Fibroblast of lung (primary cell): ENCODE measurements at places on chromosomes 11 and 22. TPM values are rescaled to one million over a fixed set of nuclear protein-coding genes. Genes with fewer than 3 reads are reported as not detected.

TBCEL gene
- 21.1 and 27.7 TPM in 2 replicates for total RNA-seq

- no peaks in the 10 kb centered on the region for H3K4me1 ChIP-seq
- H3K27me3 ChIP-seq = no peaks in the 10 kb centered on the region
- no peak for DNase-seq
- no peak overlapping the region for H3K27ac ChIP-seq
Measured at GRCh38 chr22:33443683-33444082, 385.5 kb upstream of the SYN3 start.

- DNase-seq = no peak
- no peak overlapping the region for H3K4me3 ChIP-seq
- H3K36me3 ChIP-seq = no peaks in the 10 kb centered on the region
- no peaks in the 10 kb centered on the region for H3K4me1 ChIP-seq
- no peak overlapping the region for H3K27ac ChIP-seq
Measured at GRCh38 chr11:95500466-95500865, 269.5 kb upstream of the SESN3 start.

DNA sequence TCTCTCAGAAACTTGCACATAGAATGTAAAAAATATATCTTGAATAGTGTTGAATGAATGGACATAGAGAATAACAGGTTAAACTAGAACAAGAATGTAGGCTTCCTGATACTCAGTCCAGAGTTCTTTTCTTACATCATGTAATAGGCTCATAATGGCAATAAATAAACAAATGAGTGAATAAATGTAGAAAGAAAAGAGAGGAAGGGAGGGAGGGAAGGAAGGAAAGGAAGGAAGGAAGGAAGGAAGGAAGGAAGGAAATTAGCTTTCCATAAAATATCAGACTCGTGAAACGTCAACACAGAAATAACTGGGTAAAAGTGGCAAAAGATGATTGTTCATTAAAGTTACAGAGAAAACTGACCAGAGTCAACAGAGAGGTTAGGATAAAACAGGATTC is 2001.0 kb downstream of the LRRC4C start:
- no peak overlapping the region for H3K27ac ChIP-seq
- no peak overlapping the region for H3K4me3 ChIP-seq
- no peaks in the 10 kb centered on the region for H3K27me3 ChIP-seq
- DNase-seq = no peak
- no peaks in the 10 kb centered on the region for H3K4me1 ChIP-seq

VPREB1 gene
- not detected in 2 replicates for total RNA-seq

DNA sequence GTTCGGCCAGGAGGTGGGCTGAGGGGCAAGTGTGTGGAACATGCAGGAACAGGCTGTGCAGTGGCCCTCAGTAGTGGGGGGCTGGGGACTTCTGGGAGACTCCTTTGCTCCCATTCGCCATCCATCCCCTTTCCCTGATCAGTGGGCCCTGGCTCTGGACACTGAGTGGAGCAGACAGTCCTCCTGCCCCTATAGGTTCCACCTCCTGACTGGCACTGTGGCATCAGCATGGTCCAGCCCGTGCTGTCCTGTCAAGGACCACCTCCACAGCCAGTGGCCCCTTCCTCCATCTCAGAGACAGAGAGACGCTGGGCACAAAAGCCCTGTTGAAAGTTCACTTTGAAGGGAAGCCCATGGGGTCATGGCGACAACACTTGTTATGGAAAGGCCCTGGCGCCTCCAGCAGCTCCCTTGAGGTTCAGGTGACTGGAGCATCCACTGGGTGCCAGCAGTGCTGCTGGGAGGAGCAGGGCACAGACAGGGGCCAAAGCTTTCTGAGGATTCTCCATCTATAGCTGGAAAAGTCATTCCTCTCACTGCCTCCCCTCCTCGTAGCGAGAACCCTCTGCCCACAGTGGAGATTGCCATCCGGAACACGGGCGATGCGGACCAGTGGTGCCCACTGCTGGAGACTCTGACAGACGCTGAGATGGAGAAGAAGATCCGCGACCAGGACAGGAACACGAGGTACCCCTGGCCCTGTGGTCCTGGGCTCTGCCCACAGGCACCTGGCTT is 5.6 kb downstream of the DERL3 start:
- peaks cover 22% of the 10 kb centered on the region for H3K36me3 ChIP-seq
- no peaks in the 10 kb centered on the region for H3K27me3 ChIP-seq
- no peak for DNase-seq
- H3K27ac ChIP-seq = no peak overlapping the region

DNA sequence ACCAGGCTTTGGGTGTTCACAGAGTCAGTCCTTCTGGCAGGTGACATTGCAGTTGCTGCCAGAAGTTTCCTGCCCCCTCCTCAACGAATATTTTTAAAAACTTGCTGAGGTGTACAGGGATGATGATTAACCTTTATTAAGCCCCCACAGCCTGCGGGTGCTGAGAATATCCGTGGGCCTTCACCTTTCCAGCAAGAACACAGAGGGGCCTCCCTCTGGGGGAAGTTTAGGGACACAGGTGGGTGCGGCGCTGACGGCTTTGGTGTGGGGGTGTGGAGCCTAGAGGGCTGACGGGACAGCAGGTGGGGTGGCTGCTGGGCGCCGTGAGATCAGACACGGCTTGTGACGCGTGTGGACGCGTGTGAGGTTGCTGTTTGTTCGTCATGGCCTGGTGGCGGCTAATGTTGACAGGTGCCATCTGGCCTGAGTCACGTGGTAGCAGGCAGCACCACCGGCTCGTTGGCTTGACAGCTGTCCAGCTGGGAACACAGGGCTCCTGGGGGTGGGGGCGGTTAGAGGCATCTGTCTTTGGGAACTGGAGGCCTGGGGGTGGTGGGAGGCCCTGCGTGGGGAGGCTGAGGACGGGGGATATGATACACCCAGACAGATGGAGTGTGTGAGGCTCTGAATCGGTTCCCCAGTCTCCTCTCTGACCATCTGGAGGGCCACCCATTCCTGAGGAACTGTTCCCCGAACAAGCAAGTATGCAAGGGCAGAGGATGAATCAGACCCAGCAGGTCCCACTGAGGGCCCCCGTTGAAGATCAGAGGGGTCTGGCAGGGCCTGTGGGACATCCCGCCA is 12.5 kb upstream of the LRRC10B start:
- no peak for DNase-seq
- no peaks in the 10 kb centered on the region for H3K36me3 ChIP-seq
- no peak overlapping the region for H3K27ac ChIP-seq
- H3K27me3 ChIP-seq = peaks cover 2% of the 10 kb centered on the region
- H3K4me3 ChIP-seq = no peak overlapping the region
